ENCODE measurements at places on chromosomes 2 and 18.
A peak's percentile ranks its signal among the peaks of the same experiment; 100 is the strongest.

GRCh38 chr2:219220652-219221402, 2.1 kb upstream of the ABCB6 start:
- no peak for DNase-seq

DNA sequence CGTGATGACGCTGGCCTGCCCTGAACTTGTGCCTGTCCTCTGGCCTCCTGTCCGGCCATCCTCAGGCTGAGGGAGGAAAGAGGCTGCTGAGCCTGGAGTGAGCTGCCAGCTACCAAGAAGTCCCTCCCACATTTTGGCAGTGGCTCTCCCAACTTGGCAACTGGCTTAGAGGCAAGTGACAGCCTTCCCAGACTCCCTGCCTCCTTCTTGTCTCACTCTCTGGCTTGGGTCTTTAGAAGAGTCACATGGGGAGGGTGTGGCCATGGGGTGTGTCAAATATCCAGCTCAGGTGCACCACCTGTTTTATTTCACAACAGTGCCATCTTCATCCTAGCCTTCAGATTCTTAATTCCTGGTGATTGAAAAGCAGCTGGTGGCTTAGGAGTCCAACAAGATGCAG, 222.9 kb downstream of the PRKCE start:
- DNase-seq = no peak

DNA sequence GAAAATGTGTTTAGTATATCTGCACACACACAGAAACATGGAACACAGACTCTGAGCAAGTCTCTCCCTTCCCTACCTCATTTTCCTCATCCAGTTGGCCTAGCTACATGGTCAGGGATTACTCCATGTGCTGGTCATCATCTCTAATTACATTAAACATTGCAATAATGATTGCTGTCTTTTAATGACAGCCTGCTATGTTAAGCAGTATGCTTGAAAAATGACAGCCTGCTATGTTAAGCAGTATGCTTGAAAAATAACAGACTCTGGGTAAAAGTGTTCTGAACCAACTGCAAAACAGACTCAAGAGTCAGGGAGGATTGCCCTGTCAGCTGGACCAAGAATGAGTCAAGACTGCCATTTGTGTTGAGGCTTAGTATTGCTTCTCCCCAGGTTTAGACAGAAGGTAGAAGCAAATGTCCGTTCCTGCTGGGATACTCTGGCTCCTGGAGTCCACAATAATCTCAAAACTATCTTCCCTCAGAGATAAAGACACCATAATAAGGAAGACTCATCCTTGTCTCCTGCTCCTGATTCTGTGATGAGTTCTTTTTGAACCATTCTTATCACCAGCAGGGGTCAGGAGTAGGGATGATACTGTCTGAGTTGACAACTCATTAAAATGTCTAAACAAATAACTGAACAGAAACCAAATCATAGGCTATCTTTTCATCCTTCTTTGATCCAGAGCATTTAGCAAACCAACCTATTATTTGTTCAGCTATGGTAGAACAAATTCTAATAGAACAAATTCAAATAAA, 57.7 kb downstream of the CCDC93 start:
- DNase-seq = no peak

DNA sequence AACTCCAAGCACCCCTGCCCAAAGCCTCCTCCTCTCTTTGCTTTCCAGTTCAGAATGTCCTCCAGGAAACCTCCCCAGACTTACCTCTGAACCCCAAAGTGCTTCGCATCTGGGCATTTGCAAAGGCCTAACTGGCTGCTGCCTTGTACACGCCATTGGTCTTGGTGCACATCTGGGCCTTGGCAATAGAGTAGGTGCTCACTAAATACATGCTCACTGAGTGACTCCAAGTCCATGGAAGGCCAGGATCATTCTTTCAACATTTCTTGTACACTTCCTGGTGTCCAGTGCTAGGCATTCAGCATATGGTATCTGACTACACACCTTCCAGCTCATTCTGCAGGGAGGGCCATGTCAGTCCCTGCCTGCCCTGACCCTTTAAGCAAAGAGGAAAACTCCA, 28.4 kb downstream of the MRPL35 start:
- DNase-seq = no peak

- no peak for DNase-seq
These were observed 821 bp upstream of the CHRNG start for GRCh38 chr2:232538671-232539070.

- no peak for DNase-seq
These were observed 61.3 kb downstream of the MCFD2 start for GRCh38 chr2:46854260-46854659.

DNA sequence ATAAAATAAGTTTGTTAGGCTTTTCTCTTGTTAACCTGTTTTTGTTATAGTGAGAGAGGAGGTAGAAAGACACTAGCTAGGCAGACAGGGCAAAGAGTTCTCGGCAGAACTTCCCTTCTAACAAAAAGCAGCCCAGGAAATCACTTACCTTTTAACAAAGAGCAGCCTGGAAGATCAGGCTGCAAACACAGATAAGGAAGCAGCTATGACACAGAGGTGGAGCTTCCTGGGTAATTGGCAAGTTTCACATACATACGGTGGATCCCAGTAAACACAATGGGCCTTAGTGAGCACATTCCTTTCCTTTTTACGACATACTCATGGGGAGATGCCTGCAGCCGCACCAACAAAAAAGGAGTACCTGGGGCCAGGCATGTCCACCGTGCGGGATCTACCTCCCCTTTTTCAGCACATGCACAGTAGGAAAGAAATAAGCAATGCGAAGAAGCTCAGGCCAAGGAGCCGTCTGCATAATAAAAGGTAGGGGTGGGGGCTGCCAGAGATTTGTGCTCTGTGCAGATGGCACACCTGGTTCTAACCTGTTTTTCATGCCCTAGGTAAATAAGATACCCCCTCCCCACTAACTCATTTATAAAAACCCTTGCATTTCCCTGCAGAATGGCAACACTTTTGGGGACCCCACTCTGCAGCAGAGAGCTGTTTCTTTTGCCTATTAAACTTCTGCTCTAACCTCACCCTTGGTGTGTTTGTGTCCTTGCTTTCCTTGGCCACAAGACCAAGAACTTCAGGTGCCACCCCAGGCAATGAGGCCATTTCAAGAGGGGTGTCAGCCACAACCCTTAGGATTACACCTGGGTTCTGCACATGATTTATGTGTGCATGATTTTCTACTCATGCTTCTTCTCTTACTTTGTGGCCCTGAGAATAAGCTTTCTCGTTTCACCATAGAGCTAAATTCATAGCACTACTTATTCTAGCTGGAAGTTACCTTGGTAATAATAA, 26.5 kb downstream of the MDH1 start:
- no peak for DNase-seq

GRCh38 chr2:128777196-128778035, 458.7 kb upstream of the HS6ST1 start:
- DNase-seq = no peak

DNA sequence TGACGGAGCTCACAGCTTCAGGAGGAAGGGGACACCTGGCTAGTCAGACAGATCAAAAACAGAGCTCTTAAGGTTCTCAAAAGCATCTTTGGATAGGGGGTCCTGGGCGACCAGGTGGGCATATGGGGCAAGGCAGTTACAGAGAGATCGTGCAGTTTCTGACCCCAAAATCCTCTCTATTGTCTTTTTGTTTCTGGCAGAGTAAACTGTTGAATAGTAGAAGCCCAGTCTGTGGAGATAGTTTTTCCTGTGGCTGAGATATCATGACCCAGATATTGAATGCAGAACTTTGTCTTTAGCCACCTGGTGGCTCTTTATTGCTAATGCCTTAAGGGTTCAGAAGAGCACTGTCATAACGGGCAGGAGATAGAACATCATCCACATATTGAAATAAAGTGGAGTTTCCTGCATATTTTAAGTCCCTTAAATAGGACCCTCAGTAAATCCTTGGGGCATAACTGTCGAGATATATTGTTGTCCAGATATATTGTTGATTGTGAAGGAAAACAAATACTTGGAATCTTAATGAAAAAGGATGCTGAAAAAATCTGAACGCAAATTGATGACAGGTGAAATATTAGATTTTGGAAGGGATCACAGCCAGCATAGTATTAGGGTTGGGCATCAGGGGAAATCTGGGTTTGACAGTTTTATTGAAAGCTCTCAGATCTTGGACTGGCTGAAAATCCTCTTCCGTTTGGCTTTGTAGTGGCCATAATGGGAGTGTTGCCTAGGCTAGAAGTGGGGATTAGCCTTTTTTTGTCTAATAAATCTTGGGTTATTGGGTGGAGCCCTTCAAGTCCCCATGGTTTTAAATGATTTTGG, 14.1 kb upstream of the ZDBF2 start:
- DNase-seq = peak; percentile 34

DNA sequence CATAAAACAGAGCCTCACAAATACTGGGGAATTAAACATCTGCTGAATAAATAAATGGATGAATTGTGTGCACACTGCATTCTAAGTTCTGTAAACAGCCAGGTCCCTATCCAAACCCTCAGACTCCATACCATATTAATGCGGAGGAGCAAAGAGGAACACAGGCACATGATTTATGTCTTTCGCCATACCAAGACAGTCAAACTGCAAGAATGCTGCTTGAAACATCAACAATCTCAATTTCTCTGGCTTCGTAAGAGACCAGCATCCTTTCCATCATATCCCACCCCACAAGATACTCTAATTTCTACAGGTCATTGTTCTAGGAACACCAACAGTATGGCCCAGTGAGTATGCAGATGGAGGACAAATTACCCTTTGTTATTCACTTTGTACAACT, 15.0 kb downstream of the KANSL3 start:
- DNase-seq = no peak

GRCh38 chr2:116456429-116456828, 1358.1 kb upstream of the DDX18 start:
- DNase-seq = no peak

DNA sequence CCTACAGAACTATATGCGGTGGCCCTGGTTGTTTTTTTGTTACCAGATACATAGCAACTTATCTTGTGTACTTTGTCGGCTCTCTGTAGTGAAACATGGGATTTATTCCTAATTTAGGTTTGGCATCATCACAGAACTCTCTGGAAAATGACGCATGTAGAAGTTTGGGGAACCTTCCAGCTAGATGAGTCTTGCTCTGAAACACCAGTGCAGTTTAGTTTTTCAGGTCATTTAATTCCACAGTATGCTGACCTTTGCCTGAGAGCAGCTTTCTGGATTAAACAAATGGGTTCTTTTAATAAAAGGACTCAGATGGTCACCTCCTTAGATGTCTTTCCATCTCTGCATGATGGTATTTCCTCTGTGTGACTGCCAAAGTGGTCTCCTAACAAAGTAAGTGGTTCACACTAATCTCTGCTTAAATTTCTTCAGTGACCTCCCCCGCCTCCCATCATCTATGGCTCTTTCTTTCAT, 39.9 kb downstream of the MYO3B start:
- peak; percentile 54 for DNase-seq

DNA sequence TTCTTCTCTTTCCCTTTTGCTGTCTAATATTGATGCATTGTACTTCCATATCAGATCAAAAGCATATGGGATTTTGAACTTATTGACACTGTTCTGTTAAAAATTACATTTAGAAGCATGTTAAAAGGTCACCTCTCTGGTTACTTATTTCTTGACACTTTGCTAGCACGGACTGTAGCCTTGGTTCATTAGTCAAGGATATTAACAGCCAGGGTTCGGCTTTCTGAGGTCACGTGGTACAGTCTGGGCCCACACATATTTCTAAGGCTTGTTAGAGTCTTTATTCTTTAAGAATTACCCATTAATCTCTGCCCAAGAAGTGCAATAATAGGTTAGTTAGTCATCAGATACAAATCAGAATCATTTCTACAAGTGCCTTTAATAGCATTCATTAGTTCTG, 1035.8 kb upstream of the FANCL start:
- DNase-seq = no peak

DNA sequence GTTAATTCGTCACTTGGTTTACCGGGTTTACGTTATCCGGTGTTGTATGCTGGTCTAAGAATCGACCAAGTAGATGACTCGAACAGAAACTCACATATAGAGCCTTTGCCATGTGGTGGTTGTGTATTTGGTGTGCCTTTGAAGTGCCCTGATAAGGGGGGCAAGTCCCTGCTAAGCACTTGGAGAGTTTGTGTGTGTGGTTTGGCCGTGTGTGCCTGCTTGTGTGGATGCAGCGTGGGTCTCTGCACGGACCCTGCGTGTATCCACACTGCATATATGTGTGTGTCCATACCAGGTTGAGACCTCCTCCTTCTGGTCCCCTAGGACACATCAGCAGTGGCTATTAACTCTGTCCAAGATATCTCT, 2.4 kb upstream of the CELF4 start:
- DNase-seq = no peak

GRCh38 chr2:11998218-11998617, 251.8 kb downstream of the LPIN1 start:
- no peak for DNase-seq

DNA sequence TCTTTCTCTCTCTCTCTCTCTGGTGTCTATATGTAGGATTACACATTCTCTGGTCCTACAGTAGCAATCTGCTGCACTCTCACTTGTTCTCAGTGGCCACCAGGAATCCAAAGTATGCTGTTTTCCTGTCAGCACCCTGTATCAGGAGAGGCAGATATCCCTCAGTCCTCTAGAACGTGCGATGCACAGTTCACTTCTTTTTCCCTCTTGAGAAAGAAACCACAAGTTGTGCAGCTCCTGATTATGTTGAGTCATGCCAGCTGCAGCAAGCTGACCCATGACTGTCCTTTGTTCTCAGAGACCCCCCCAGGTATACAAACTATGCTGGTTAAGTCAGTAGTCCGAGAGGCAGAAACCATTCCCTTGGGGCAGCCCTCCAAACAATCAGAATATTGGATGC, 54.6 kb downstream of the LANCL1 start:
- peak; percentile 23 for DNase-seq

- no peak for DNase-seq
These were observed 39.3 kb upstream of the CREB1 start for GRCh38 chr2:207490441-207490840.

DNA sequence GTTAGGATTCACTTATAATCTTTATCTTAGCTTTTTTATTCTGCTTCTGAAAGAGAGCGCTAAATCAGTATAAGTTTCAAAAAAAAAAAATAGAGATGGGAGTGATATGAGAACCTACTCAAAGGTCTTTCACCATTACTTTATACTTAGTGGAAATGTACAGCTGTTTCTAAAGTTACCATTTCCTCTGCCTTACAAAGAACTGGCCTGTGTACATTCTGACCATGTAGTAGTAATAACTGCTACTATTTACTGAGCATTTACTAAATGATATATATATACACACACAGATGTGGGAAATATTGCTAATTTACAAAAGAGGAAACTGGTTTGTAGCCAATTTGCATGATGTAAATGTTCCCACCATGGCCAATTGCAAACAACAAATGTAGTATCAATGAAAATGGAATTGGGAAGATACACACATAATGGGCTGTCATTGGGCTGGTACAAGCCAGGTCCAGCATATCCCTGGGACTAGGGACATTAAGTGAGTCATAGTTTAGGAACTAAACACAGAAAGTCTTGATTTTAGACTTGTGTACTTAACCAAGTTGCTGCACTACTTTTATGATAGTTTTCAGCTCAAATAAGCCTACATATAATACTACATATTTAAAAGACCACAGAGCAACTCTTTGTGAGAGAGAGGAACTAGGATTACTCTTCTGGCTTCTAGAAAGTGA, 67.1 kb downstream of the DYNC1I2 start:
- no peak for DNase-seq

DNA sequence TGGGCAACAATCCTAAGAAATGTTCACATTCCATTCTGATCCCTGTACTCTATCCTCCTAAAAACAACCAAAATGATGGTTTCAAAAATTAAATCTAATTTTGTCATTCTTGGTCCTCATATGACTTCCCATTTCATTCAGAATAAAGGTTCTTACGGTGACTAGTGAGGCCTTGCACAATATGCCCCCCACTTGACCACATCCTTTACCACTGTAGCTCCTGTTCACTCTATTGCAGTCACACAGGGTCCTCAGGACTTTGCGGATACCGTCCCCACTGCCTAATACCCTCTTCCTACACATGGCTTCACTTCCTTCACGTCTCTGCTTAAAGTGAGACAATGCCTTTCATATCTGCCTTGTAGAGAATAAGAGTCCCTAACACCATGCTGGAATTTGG, 1058.7 kb upstream of the KLHL29 start:
- no peak for DNase-seq

Measured in COLO829 (cell line).